ENCODE measurements at places on chromosomes 16 and 17. TPM values are rescaled to one million over a fixed set of nuclear protein-coding genes. Genes with fewer than 3 reads are reported as not detected.

DNA sequence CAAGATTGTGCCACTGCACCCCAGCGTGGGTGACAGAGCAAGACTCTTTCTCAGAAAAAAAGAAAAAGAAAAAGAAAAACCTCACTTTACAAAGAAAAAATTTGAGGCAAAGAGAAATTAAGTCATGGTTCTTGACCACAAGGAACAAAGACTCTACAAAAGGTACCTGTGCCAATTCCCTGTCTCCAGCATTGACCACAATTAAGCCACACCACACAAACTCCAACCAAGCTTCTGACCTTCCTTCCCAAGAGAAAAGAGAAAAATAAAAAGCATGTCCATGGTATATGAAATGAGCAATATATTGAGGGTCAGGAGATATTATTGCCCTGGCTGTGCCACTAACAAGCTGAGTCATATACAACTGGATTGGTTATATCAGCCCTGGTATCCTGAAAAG lies 146.3 kb upstream of the NOG start:
- no peak for DNase-seq

Gene ZNF205
- 5.2 TPM for total RNA-seq

Gene CNTROB
- total RNA-seq: 6.2 TPM

DNA sequence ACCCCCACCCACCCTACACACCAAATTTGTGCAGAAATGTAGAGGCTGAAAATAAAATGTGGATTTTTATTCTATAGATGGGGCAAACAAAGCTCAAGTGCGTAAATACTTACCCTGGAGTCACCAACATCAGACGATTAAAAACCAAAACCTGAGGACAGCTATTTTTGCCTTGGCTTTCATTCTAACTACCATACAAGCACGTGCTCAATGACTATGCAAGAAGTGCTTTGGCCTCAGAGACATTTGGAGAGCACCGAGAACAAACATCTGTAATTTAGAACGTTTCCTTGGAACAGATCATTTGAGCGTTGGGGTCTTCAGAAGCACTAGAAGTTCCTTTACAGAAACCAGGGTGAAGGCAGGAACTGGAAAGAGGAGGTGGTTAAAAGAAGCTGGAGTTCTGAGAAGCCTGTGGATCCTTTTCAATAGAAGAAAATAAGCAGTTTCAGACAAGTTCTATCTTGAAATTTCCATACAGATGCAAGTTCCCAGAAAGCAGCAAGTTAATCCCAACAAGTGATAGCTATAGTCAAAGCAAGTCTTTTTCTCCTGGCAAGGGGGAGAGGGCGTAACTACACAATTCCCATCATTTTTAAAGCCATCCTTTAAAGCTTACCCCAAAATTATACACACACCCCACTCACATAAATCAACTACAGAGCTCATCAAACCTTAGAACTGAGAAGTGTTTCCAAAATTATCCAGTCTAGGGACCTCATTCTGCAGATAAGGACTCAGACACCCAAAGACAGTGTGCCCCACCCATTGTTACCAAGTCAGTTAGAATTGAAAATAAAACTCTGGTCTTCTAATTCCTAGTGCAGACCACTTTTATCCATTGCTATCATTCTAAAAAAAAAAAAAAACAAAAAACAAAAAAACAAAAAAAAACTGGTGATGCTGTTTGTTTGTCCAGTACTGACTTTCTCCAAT lies 29.6 kb upstream of the CDRT4 start:
- no peak for DNase-seq

GRCh38 chr16:27284865-27285675 lies 16.5 kb upstream of the NSMCE1 start:
- DNase-seq: no peak

GRCh38 chr16:1221628-1222552 lies 3.2 kb downstream of the TPSG1 start:
- no peak for DNase-seq

- DNase-seq: no peak
Measured at GRCh38 chr16:11705311-11706025, 37.2 kb downstream of the TXNDC11 start.

Gene TBC1D26
- not detected for total RNA-seq

DNA sequence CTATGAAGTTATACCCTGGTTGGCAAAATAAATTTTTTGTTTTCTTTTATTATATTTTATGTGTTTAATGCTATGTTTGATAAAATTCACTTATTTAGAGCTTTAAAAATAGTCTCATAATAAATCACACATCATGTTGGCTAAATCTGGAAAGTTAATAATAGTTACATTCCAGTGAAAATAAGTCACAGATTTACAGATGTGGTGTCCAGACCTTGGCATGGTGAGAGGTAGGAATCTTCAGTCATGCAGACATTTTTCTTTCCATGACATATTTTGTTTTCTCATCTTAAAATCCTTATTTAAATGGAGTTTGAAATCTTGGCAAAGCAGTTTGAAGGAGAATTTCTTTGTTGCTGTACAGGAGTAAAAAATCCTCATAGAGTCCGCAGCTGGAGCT lies 48.1 kb upstream of the GOSR1 start:
- DNase-seq: no peak

DNA sequence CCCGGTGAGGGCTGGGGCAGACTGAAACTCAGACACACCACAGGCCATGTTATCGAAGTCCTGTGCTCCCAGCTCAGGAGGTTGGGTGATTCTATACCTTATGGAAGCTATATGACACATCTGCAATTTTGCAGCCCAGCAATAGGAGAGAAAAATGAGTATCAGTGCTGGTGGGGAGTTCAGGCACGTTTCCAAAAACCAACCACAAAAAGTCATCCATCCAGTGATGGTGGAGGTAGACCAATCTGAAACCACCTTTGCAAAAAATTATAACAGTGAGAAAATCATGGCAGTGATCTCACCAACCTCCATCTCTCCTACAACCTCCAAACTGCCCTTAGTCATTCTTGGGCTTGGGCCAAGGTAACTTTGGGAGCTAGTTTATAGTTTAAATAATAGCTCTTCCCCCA lies 327.9 kb downstream of the SLC39A11 start:
- DNase-seq: peak; percentile 48

Gene PERCC1
- total RNA-seq: not detected

- no peak for DNase-seq
Measured at GRCh38 chr17:10512856-10513255, 5.5 kb downstream of the MYH1 start.

Gene ALOXE3
- total RNA-seq: not detected

Gene ABCC11
- total RNA-seq: not detected

- no peak for DNase-seq
Measured at GRCh38 chr17:58507123-58507634, 7.3 kb downstream of the MTMR4 start.

- peak; percentile 71 for DNase-seq
Measured at GRCh38 chr17:13864521-13864920, 204.8 kb upstream of the COX10 start.

- DNase-seq: no peak
Measured at GRCh38 chr16:13438064-13438463, 481.9 kb upstream of the ERCC4 start.

Gene HES7
- total RNA-seq: 0.14 TPM

Gene EME2
- 0.90 TPM for total RNA-seq
